ENCODE measurements at places on chromosomes 2 and 18.

- DNase-seq = no peak
Observed at GRCh38 chr2:153043385-153043784, 325.0 kb downstream of the ARL6IP6 start.

- DNase-seq = no peak
Observed at GRCh38 chr2:217625557-217626169, 377.1 kb downstream of the TNS1 start.

- DNase-seq = no peak
Observed at GRCh38 chr2:188345831-188346458, 54.3 kb downstream of the GULP1 start.

DNA sequence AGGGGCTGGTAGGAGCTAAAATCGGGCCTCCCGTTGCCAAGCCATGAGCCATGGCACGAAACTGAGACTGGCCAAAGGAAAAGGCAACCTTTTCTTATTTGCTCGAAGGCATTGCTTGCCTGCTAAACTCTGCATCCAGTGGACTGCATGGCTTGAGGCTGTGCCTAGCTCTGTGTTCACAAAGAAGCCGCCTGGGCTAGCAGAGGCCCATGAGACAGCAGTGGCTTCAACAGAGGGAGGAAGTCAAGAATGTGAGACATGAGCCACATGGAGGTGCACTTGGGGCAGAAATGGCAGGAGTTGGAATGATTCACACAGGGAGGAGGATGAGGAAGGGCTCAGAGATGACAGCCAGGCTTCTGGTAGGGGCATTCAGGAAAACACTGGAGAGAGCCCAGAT is 33.5 kb downstream of the TPRKB start:
- DNase-seq = no peak

DNA sequence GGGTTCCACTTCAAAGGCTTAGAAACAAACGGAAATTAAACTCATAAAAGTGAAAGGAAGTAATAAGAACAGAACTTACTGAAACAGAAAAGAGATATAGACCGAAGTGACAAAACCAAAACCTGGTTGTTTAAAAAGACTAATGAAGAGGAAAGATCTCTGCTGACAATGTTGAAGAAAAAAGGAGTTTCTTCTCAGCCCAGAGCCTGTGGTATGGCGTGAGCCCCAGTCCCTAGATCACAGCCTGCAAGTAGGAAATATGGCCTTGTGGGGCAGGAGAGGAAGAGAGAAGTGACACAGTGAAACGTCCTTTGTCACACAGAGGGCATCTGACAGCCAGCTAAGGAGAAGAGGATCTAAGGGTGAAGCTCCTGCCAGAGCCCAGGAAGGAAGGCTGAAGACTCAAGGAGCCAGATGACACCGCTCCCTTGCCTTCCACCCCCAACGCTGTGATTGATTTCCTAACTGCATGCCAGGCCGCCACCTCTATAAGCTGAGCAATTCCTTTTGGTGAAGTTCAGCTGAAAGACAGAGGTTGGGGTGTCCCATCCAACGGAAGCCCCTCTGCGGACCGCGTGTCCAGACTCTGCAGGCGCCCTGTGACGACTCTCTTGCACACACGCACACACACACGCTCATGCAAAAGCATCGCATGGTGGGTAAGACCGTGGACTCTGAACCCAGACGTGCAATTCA is 141.1 kb downstream of the HDAC4 start:
- DNase-seq = no peak

DNA sequence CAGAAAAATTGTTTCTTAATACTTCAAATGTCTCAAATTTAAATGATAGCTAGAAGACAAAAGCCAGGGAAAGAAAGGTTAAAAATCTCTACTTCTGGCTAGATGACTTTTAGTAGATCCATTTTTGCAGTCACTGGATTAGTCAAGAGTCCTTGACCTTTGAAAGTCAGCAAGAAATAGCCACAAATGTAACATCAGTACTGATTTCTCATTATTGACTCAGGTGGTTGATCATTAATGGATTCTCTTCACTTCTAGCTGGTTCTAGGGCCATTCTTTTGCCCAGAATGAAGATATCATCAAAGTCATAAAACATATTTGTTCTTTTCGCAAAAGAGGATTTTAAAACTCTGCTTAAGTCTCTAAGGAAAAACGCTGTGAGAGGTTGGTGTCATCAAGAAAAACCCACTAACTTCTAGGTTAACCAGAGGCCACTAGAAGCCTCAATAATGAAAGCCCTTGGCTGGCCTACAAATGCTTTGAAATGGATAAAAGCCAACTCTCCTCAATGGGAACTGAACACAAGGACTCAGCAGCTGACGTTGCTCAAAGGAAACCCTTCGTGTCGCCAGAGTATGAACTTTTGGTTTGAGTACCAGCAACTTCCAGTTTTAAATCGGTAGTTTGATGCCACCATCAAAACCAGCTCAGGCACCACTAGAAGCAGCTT is 66.3 kb downstream of the IRS1 start:
- no peak for DNase-seq

DNA sequence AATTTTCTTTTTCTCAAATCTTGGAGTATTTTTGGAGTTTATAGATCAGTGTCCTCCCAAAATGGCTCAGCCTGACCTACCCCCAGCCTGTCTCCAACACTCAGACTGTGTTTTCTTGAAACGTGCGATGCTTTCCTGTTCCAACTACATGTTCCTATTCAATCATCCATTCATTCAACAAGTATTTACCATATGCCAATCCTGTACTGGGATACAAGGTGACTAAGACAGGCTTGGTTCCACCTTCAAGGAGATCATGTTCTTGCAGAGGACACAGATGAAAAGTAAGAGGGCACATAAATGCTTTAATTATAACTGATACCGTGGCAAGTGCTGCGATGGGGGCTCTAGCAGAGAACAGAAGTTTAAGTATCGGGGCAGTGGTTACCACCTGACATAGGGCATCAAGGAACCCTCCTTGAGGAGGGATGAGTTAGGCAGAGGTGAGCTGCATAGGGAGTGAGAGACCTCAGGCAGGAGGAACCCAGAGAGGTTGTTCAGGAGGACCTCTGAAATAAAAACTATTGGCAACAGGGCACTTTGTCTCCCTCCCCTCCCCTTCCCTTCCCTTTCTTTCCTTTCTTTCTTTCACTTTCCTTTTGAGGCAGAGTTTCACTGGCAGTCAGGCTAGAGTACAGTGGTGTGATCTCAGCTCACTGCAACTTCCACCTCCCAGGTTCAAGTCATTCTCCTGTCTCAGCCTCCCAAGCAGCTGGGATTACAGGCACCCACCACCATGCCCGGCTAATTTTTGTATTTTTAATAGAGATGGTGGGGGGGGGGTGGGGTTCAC is 469.0 kb downstream of the EPHA4 start:
- DNase-seq = no peak
